ENCODE measurements at places on chromosomes 4 and X.

DNA sequence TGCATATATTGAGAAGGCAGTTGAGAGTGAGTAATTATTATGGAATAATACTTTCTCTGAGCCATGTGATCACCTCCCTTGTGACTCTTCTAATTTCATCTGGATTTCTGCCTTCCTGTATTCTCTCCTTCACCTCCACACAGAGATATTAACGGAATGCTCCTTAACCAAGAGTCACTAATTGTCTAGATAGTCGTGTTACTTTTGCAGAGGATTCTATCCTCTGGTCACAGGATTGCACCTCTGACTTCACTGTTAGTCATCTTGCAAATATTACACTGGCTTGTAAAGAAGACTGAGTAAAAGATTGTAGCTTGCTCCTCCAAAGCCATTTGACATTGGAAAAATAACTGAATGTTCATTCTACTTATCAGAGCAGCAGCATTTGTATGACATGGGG lies 160.9 kb downstream of the SH2D1A start:
- DNase-seq, result no peak

DNA sequence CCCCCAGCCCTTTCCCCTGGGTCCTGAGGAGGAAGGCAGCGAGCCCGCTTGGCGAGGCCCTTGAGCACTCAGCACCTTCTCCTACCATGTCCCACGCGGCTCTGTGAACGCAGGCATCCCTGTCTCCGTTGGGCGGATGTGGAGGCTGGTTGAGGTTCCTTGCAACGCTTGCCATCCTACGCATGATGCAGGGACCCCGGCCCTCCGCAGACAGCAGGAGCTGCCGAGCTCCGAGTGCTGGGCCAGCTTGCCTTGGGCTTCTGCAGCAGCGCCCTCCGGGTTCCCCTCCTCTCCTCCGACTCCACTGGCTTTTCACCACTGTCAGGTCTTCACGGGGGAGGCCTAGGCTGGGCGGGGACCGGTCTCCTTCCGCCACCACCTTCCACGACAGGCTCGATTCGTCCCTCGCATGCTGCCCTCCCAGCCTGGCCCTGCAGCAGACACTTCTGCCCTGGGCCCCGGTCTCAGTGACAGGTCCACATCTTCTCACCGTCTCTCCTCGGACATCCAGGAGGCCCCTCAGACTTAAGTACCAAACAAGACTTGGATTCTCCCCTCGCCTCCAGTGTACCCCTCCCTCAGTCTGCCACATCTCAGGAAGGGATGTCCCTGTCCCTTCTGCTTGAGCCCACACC lies 67.6 kb upstream of the HGFAC start:
- DNase-seq, result no peak

GRCh38 chr4:186067757-186068385 lies 1.1 kb upstream of the TLR3 start:
- no peak for DNase-seq

DNA sequence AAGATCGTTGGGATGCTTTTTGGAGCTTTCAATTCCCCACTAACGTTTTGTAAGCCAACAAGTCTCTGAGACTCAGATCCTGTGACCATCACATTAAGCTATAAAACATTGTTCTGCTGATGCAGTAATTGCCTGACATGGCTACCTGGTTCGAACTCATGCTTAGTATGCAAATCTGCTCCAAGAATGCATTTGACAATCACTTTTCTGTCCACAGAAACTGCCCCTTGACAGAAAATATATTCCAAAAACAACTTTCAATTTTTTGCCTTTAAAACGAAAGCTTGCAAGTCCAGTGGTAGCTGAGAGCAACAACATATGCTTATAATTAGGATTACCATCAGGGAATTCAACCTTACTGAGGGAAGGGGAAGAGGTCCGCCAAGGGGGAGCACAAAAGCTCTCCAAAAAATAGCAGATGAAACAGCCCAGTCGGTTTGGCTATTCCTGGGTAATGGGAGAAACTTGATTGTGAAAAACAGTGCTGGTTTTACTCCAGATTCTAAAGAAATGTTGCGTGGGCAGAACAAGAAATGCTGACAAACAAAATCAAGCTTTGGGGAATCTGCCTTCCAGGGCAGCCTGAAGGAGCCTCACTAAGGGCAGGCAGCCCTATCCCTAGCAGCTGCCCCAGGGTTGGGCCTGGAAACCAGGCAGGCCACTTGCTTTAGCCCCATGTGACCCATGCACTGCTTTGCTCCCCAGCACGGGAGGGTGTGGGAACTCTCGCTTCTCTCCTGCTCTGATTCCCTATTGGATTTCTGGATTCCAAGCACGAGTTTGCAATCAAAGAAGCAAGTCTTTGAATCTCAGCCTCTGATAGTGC lies 160.7 kb upstream of the LDB2 start:
- DNase-seq, result no peak

GRCh38 chr4:118367361-118367760 lies 14.6 kb upstream of the PRSS12 start:
- DNase-seq, result no peak

GRCh38 chr4:38982361-38983095 lies 49.7 kb downstream of the TMEM156 start:
- no peak for DNase-seq

- DNase-seq, result no peak
Measured at GRCh38 chr4:105670684-105671083, 37.8 kb downstream of the INTS12 start.

DNA sequence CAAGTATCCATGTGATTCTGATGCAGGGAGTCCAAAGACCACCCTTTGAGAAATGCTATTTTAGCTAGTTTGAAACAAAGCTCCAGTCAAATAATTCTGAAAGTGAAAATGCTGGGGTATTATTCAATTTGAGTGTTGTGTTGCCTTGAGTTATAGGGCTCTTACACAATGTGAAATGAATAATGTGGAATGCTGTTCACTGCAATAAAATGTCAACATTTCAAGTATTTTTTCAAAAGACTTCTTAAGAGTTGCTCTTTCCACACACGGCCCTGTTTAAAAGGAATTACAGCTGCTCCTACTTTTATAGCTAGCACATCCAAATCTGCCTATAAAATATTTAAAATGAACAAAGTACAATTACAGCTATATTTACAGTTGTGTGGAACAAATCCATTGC lies 27.5 kb upstream of the PLS3 start:
- no peak for DNase-seq

GRCh38 chrX:150581093-150581775 lies 12.8 kb downstream of the MTM1 start:
- no peak for DNase-seq

- DNase-seq, result no peak
Measured at GRCh38 chr4:25654971-25655963, at the start of gene SLC34A2. Gene SLC34A2 (plus strand): TSS chr4:25655851. CDS start chr4:25662501, 6,650 bp downstream.
